ENCODE measurements at places on chromosomes 13 and 19.

DNA sequence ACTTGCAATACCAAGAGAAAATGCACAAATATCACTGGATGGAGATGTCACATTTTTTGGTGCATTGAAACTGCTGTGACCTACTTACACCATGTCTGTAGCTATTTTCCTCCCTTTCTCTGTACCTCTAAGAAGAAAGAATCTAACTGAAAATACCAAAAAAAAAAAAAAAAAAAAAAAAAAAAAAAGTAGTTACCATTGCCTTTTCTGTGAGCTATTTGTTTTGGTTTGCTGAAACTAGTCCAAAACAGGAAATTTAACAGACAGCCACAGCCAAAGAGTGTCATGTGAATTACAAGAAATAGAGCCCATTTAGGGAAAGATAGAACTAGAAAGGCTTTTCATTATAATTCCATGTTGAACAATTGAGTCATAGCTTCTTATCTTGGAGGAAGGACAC, 37.3 kb downstream of the TNFSF13B start:
- no peak for DNase-seq

GRCh38 chr19:50823389-50824042, at the start of gene KLK1:
KLK1 (minus strand) TSS chr19:50823787; CDS start chr19:50823748, 39 bp downstream.
- DNase-seq: no peak

GRCh38 chr13:29411481-29411880, 184.0 kb downstream of the SLC7A1 start:
- DNase-seq: no peak

DNA sequence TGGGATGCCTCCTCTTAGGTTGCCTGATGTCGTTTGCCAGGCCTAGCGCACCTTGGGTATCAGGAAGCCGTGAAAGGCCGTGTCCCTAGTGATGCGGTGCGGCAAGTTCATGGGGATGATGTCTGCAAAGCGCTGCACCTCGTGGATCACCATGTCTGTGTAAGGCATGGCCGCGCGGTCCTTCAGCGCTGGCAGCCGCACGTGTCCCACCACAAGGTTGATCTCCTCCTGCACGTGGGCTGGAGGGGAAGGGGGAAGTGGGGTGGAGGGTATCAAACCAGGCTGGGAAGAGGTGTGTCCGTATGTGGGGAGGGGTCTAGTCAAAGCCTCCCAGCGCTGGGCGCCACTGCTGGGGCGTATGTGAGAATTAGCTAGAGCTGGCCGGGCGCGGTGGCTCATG, 23.2 kb downstream of the EGLN2 start:
- DNase-seq: no peak

- no peak for DNase-seq
These were observed 175.9 kb downstream of the IRS2 start for GRCh38 chr13:109610517-109610916.

Measured in stimulated activated CD4-positive, alpha-beta T cell treated with anti-CD3 and anti-CD28 coated beads, Interleukin-2, amount 100 ng/mL, for 24 hours (primary cell).